ENCODE measurements at places on chromosomes 4 and X.

DNA sequence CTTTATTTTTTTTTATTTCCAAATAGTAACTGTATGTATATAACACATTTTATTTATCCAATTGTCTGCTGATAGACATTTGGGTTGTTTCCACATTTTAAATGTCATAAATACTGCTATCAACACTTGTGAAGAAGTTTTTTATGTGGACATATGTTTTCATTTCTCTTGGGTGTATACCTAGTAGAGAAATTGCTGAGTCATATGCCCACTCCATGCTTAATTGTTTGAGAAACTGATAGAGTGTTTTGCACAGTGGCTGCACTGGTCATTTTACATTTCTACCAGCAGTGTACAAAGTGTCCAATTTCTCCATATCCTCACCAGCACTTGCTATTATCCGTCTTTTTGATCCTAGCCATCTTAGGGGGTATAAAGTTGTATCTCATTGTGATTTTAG lies 567.8 kb downstream of the GBA3 start:
- DNase-seq, result no peak

DNA sequence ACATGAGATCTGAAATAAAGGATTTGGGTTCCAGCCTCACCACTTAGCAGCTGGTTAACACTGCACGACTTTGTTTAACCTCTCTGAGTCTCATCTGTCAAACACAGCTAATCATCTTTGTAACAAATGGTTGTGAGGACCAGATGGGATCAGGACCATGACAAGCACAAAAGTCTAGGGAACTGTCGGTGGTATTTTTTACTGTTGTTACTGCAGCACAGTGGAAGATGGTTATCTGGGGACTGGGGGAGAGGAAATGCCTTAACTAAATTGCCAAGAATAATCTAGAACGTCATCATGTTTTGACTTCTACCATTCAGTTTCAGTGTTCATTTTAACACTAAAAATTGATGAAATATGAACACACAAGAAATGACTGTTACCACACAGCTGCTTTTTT lies 99.5 kb downstream of the ADGRA3 start:
- DNase-seq, result no peak

DNA sequence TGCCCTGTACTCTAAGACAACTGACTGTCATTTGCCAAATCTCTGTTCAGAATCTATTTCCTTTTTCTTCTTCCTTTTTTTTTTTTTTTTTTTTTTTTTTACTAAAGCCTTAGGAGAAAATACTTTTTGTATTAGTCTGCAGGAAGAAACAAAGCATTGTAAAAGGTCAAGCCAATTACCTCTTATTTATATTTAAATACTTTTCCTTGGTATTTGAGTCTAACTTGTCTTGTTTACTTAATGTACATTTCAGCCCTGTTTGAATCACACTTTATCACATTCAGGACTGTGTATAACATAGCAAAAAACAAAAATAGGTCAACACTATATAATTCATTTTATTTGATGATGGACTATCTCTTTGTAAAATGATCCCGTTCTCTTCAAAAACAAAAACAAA lies 262.2 kb downstream of the RPA4 start:
- no peak for DNase-seq

GRCh38 chrX:45485719-45486118 lies 285.0 kb upstream of the DIPK2B start:
- no peak for DNase-seq

GRCh38 chr4:77615153-77615552 lies 9.5 kb downstream of the CXCL13 start:
- no peak for DNase-seq

DNA sequence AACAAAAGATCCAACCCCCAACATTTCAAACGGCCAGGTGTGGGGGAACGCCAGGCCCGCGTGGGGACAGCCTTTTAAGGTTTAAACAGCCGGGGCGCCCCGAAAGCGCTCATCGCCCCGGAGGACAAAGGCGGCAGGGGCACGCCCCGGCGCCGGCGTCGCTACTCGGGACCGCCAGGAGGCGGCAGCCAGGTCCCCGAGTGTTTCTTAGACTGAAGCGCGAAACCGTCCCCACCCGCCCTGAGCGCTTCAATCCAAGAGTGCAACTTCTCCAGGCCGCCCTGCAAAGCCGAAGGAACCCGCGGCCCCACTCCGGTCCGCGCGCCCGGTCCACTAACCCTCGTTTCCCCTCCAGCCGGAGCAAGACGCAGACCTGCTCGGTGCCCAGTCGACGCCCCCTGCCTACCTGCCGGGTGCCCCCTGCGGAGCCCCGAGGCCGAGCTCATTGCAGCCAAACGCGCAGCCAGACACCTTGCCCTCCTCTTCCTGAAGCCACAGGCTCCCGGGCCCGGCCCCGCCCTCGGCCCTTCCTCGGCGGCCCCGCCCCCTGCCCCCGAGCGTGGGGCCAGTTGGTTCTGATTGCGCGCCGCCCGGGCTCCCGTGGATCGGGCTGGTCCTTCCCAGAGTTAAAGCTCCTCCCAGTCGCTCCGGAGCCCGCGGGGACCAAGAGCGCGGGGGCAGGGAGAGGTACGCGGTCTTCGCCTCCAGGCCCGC lies at the start of gene CASP6:
Gene CASP6, minus strand, starts transcription at position 496 of the 714 bp plus-strand sequence. Its CDS starts 50 bp downstream, at position 446.
- DNase-seq, result no peak

DNA sequence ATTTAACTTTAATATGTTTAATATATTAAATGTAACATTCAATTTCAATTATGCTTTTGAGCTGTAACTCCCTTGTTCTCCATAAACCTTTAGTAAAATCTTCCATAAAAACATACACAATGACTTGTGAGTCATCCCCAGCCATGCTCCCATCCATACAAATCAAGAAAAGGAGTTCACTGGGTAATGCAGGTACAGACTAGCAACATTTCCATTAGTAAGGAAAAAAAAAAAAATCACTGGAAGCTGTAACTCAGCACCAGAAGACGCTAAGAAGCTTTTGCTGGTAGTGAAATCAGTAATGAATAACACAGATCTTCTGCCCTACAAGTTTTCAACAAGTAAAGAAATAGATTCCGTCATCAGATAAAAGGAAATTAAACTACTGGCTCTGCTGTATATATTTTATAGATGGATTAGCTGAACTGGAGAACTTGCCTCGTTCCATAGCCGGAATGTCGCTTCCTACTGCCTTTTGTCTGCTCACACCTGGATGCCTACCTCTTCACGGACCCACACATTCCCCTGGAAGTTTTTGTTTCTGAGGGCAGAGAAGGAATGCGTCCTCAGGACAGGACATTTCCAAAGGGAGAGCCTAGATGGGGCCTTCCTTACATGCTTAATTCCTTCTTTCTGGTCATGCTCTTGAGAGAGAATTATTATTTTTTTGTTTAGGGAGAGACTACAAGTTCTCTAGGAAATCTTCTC lies 298.4 kb upstream of the ANKRD50 start:
- DNase-seq, result no peak

GRCh38 chr4:77197831-77198230 lies 40.8 kb downstream of the CCNG2 start:
- DNase-seq, result no peak

- DNase-seq, result no peak
These were observed 200.4 kb downstream of the MAB21L2 start for GRCh38 chr4:150782311-150782710.

- DNase-seq, result no peak
These were observed 63.3 kb downstream of the DCAF8L1 start for GRCh38 chrX:27917713-27918500.

DNA sequence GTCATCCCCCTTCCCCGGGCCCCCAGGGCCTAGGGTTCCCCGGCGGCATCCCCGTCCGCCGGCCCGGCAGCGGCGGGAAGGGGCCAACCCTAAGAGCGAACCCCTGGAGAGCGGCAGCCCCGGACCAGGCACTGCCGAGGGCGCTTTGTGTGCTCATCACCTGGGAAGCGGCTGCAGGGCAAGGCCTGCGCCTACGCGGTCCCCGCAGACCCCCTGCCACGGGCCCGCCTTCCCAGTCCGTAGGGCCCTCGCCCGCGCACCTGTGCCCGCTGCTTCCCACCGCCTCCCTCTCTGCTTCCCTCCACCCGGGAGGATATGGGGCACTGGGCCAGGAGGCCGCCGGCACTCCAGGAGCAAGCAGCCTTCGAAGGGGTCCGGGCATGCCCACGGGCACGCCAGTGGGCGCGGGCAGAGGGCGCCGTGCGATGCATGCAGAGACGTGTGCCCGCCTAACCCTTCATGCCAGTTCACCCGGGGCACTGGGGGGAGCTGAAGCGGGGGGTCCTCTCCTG lies 2.6 kb downstream of the FLNA start:
- DNase-seq, result no peak

- no peak for DNase-seq
These were observed 1897.8 kb upstream of the PCDH10 start for GRCh38 chr4:131251321-131251720.

- no peak for DNase-seq
These were observed 471 bp upstream of the PLAC8 start for GRCh38 chr4:83115000-83115399.

- no peak for DNase-seq
These were observed 7.9 kb downstream of the SLC7A11 start for GRCh38 chr4:138234248-138234647.

DNA sequence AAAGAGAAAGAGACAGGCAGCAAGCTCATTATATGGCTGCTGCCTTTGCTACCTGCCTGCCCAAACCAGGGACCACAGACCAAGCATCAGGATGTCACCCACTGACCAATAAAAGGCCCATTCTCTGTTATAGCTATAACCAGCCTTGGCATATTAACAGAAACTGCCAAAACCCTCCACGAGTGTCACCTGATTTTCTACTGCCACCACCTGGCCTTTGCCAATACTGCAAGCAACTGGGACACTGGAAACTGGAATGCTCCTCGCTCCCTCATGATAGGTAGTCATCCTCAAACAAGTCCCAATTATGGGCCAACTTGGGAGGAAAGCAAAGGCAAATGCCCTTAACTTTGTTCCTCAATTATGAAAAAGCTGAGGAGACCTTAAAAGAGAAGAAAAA lies 76.0 kb downstream of the SPIN4 start:
- DNase-seq, result no peak

DNA sequence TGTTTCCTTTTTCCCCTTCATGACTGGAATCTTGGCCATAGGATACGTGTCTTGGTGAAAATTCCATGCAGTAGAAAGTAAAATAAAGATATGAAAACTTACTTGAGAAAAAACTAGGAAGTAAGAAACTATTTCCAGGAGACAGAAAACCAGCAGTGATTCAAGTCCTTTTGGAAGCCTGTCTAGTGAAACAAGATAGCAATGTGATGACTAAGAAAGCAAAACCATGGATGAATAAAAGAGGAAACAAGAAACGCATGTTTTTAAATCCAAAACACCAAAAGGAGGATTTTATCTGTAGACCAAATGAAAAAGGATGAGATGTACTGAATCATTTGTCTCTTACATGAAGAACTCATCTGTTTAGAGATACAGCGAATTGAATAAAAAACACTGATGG lies 1430.0 kb downstream of the ARAP2 start:
- no peak for DNase-seq

DNA sequence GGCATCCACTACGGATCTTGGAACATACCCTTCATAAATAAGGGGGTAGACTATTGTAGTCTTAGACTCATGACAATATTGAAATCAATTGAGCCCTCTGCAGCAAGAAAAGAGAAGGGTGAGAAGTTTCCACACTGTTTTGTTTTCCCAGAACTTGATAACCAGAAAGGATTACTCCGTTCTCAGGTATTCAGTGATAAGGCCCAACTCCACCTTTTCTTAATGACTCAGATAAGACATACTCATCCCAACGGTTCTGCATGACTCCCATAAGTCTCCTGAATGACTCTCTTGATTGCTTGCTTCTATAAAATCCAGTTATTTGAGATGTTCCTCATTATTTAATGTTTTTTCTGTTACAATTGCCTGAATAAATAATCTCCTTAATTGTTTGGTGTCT lies 111.7 kb downstream of the PABPC4L start:
- DNase-seq, result no peak

DNA sequence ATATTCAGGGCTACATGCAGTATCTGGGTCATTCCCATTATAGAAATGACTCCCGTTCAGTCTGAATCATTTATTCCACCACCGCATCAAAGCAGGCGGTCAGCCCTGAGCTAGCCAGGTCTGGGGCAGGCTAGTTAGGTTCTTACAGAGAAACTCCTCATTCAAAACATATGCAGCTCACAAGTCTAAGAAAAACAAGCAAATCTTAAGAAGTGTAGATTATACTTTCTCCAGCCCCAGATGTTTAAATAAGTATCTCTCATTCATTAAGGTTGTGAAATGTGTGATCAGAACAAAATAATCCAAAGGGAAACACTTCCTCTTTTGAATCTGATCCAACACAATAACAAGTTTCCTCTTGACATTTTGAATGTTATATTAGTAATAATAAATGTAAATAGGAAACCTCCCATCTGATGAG lies 441.9 kb downstream of the INPP4B start:
- DNase-seq, result no peak

GRCh38 chrX:11781734-11782370 lies 23.8 kb downstream of the MSL3 start:
- no peak for DNase-seq

DNA sequence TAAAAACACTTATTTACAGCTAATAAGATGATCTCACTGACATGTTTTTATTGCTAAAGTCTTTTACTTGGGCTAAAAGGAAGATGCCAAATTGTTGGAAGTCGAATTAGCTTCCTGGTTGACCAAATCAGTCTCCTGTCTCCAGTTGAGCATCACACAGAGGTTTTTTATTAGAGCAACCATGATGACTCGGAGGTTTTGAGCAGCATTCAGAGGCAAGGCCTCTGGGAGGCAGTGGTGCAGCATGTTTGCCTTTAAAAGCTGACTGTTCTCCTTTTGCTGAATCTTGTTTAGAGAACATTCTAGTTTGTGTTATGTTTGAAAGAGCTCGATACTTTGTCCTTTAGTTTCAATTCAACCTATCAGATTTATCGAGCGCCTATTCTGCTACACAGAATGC lies 2.1 kb downstream of the UCHL1 start:
- no peak for DNase-seq

- no peak for DNase-seq
These were observed 41.1 kb downstream of the UCHL1 start for GRCh38 chr4:41297832-41298231.

DNA sequence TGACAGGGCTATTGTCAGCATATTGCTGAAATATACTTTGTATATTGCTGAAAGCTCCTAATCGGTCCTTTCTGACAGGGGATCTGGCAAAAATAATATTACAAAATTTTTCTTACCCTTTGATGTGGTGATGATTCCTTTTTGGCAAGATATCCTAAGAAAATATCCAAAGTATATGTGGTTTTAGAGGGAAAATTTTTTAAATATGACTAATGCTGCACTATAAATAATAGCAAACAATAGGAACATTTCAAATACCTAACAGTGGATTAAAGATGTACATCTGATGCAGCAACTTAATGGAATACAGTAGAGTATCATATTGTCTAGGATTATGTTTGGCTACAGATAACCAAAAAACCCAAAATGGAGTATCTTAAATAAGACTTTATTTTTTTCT lies 49.6 kb downstream of the RRAGB start:
- no peak for DNase-seq

GRCh38 chrX:28058901-28059300 lies 77.7 kb upstream of the DCAF8L1 start:
- DNase-seq, result no peak

DNA sequence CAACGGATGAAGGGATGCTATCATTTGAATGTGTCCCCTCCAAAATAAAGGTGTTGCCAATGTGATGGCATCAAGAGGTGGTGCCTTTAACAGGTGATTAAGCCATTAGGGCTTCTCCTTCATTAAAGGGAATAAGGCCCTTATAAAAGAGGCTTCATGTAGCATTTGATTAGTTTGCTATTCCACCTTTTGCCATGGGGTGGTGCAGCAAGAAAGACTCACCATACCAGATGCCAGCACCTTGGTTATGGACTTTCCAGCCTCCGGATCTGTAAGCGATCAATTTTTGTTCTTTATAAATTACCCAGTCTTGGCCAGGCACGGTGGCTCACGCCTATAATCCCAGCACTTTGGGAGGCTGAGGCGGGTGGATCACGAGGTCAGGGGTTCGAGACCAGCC lies 7.9 kb upstream of the SLC25A43 start:
- DNase-seq, result no peak

Data from NCI-H187 treated with DMSO at 0.1 percent for 48 hours (cell line).